Spinal cord (tissue), 10 donors: ENCODE measurements at places on chromosomes 3 and 15.
A peak's percentile ranks its signal among the peaks of the same experiment; 100 is the strongest.

DNA sequence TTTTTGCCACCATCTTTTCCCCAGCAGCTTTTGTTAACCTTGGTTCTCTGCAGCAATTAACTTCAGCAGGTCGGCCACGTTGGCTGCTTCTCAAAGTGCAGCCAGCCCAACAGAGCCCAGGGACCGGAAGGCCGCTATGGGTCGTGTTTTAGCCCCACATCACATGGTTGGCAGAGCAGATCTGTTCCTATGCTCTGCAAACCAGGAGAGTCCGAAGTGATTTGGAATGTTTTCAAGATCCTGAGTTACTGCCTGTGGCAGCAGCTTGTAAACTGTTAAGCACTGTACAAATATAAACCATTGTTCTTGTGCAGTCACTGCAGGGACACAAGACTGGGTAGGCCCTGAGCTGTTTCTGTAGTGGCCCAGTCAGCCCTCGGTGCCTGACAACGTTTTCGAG, 69.6 kb upstream of the MYZAP start:
- DNase-seq = peak; percentile 62

GRCh38 chr3:19248143-19248542, 99.8 kb downstream of the KCNH8 start:
- DNase-seq = no peak

DNA sequence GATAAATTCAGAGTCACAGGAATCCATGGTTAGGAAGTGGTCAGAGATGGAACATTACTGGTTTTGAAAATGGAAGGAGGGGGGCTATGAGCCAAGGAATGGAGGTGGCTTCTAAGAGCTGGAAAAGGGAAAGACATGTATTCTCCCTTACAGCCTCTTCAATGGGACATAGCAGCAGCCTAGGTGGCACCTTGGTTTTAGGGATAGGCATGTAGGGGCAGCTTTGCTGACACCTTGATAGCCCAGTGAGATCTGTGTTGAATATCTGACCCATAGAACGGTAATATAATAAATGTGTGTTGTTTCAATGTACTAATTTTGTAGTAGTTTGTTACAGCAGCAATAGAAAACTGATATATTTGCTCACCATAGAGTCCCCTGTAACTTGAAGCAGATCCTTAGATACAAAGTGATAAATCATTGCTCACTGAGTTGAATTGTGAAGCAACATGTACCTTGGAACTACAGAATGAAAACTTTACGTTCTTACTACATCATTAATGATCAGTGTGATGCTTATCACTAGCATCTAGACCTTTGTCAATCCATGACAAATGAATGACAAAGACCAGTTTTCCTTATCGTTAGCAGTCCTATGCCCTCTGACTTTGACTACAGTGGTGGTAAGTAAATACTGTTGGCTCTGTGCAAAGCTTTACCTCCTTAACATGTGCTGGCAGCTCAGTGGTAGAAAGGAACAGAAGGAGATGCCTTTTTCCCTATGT, 53.8 kb downstream of the TMEM45A start:
- no peak for DNase-seq

DNA sequence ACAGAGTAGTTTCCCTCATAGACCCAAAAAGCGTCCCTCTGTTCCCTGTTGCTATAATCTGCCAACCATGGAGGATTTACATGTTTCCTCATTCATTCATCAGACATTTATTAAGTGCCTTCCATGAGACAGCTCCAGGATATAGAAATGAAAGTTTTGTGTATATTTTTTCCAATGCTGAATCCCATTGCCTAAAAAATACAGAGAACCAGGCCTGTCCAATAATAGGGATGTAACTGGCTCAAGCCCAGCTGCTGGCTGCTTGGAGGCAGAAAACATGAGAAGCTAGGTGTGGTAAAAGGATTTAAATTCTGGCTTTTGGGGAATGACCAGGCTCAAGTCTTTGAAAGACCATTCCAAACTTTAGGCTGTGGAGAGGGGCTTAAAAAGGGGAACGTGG, 41.5 kb downstream of the RARB start:
- no peak for DNase-seq
